ENCODE measurements at places on chromosomes 3 and 15.
A peak's percentile ranks its signal among the peaks of the same experiment; 100 is the strongest.

- DNase-seq, result no peak
Observed at GRCh38 chr3:43199645-43200306, 86.6 kb upstream of the SNRK start.

DNA sequence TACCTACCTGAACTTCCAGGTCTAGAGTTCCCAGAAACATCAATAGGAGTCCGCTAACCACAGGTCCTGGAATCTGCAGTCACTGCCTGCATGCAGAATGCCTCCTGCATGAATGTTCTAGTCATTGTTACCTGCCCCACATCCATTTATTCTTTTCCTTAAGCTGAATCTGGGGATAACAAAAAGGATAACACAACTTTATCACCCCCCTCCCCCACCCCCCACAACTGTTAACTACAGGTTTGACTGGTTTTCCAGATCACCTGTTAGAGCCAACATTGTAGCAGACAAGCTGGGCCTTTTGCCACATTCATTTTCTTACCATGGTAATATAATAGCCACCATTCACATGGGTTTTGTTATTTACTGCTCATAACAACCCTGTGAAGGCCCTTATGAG, 4.6 kb upstream of the CTSH start:
- no peak for DNase-seq

- DNase-seq, result no peak
Observed at GRCh38 chr3:53223025-53223424, 32.8 kb downstream of the TKT start.

DNA sequence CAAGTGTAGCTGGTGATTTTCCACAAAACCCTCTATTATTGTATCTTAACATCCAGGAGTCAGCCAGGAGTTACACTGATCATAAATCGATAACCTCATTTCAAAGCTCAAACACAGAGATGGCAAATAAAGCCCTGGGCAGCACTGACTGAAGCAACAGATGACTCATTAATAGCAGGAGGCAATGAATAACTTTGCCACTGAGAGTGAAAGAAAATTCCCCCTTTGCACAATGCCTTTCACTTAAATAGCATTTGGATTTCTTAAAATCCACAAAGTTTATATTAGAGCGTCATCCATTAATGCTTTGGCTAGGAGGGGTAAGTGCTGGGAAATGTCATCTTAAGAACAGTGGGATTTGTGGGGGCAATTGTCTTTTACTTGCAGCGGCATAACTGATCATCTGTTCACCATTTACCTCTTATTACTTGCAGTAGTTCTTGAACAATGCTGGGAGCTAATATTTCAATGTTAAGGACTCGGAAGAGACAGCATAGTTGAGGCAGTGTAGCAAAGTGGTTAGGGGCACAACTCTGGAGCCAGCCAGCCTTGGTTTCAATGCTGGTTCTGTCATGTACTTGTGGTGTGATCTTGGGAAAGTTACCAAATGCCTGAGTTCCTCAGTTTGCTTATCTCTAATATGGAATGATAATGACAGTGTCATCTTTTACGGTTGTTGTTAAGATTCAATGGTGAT, 630.4 kb upstream of the TBL1XR1 start:
- peak; percentile 69 for DNase-seq

- DNase-seq, result no peak
Observed at GRCh38 chr3:151813799-151814198, at the start of gene AADAC. AADAC (plus strand) TSS chr3:151814116; CDS start chr3:151814163, 47 bp downstream.

- no peak for DNase-seq
Observed at GRCh38 chr3:12303993-12304392, 15.1 kb downstream of the PPARG start.

DNA sequence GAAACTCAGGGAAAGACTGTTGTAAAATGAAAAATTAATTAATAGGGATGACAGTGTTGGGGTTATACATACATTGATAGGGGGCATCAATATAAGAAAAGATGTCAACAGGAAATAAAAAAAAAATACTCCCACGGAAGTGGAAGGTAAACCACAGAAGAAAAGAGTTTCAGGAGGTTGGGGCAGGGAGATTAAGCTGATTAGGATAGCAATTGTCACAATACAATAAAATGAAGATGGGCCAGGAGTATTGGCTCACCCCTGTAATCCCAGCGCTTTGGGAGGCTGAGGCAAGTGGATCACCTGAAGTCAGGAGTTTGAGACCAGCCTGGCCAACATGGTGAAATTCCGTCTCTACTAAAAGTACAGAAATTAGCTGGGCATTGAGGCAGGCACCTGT, 536.1 kb downstream of the AGBL1 start:
- DNase-seq, result no peak

DNA sequence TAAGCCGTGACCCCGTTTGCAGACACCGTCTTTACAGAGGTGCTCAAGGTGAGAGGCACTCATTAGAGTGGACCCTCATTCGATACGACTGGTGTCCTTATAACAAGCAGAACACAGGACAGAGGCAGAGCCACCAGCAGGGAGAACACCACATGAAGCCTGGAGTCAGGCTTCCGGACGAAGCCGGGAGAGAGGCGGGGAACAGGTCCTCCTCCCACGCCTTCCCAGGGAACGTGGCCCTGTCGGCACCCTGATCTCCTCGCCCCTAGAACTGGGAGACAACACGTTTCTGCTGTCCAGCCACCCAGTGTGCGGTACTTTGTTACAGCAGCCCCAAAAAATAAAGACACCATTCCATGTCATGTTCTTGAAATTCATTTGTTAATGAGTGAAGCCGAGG, 33.6 kb downstream of the ZDHHC19 start:
- DNase-seq, result no peak

DNA sequence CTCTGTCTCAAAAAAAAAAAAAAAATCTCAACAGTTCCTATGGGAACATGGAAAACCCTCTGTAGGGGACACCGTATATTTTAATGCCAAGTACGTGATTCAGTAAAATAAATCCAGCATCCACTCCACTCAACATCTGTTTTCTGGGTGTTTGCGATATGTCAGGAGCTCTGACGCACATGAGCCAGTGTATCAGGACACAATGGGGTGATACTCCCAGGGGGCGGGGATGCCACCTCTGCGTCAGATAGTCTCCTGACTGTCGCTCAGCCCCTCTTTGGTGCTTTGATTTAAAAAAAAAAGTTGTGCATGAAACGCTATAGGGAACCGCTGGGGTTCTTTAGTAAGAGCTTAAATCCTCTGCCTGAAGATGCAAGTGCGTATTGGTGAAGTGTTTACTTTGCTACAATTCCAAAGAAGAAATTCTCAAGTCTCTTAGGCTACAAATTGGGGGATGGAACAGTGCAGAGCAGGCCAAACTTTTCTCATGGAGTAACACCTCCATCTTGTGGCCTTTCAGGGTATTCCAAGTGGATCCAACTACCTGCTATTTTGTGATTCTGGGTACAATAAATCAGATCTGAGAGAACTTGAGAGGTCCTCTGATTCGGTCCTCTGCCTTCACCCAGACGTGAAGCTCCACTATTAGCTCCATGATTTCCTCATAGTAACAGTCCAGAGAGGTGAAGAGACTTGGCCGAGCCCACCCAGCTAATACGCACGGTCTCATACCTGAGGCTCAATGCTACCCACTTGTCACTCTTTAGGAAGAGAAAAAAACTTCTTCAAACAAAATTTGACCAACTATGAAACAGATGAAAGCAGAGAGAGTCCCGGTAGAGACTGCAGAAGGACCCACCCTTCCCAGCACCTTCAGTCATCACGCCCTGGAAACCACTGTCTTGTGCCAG, 9.3 kb upstream of the NR2E3 start:
- peak; percentile 71 for DNase-seq

- DNase-seq, result no peak
Observed at GRCh38 chr3:187986514-187986934, 167.4 kb upstream of the LPP start.

DNA sequence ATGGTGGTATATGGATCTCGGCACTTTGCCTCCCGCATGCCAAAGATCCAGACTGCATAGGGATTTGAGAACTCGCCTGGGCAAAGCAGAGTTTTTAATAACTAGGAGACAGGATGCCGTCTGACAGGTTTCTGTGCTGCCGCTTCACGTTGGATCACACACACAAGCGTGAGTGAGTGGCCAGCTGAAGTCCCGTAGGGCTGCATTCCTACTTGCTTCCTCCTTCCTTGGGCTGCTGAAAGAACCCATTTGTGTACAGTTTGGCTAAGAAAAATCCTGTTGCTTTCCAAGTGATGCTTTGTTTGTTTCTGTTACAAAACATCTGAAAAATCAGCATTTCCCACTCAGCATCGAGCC, 604.3 kb upstream of the CFAP20DC start:
- peak; percentile 59 for DNase-seq

DNA sequence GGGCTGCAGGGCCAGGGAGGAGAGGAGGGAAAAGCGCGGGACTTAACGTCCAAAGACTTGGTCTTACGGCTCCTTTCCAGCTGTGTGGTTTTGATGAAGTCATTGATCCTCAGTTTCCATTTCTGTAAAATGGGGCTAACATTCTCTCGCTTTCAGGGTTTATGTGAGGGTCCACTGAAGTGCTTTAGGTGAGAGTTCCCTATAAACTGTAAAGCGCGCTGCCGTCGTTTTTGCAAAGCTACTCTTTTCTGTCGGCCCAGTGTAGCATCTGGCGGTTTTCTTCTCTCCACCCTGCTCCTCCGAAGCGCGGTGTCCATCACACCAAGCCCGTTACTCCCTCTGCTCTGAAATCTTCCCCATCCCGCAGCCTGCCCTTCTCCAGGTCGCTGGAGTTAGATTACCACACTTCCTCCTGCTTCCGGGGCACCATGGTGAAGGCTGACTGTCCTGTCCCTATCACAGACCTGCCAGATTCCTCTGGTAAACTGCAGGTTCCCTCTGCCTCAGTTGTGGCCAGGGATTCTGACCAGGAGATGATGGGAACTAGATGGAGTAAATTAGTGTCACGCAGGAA, 702 bp upstream of the DNAJC17 start:
- DNase-seq, result no peak

- peak; percentile 82 for DNase-seq
Observed at GRCh38 chr3:57164657-57165573, at the start of gene IL17RD. IL17RD (minus strand) TSS chr3:57165353; CDS start chr3:57165286, 67 bp downstream.

GRCh38 chr15:90035840-90036230, 34.7 kb downstream of the ZNF710 start:
- peak; percentile 37 for DNase-seq

GRCh38 chr3:6994081-6994668, 133.3 kb downstream of the GRM7 start:
- DNase-seq, result no peak

- no peak for DNase-seq
Observed at GRCh38 chr3:126552688-126553283, 5.9 kb downstream of the C3orf22 start.

- no peak for DNase-seq
Observed at GRCh38 chr15:42549741-42550392, 1.2 kb downstream of the HAUS2 start.

GRCh38 chr15:63044645-63045464, 2.3 kb downstream of the TPM1 start:
- DNase-seq, result no peak

GRCh38 chr3:156631323-156631722, 43.1 kb upstream of the TIPARP start:
- DNase-seq, result no peak

- DNase-seq, result no peak
Observed at GRCh38 chr3:114687151-114687550, 393.3 kb downstream of the TIGIT start.

DNA sequence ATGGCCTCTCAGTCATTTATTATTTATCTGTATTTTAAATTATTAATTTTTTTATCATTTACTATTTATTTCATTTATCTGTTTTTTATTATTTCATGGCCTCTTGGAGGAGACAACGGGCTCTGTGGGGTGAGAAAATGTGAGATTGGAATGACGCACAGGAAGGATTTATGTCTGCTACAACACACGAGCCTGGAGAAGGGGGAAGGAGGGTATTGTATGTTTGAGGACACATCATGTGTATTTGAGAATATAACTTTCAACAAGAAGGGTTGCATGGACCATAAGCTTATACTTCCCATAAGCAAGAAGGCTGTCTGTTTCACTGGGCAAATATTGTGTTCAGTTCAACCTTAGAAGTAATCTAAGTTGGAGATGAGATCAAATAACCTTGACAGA, 31.7 kb downstream of the LSM3 start:
- DNase-seq, result no peak

DNA sequence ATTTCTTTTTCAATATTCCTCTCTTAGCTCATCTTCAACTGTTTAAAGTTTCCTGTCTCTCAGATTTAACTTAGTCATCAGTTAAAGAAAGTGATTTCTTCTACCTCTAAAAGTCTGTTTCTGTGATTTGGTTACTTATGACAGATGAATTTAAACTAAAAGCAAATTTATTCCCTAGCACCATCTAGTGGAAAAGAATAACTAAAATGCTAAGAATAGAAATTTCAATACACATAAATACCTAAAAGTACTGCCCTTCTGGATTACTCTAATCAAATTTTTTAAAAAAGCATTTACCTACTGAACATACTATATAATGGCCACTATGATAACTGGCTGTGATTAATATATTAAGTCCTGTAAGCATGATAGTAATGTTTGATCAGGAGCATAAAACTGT, 14.0 kb upstream of the ZCWPW2 start:
- DNase-seq, result no peak

GRCh38 chr15:48557335-48557734, 88.2 kb downstream of the FBN1 start:
- DNase-seq, result no peak

GRCh38 chr15:44215594-44215993, 20.5 kb upstream of the FRMD5 start:
- DNase-seq, result no peak

- no peak for DNase-seq
Observed at GRCh38 chr3:67296039-67296892, 298.2 kb downstream of the KBTBD8 start.

DNA sequence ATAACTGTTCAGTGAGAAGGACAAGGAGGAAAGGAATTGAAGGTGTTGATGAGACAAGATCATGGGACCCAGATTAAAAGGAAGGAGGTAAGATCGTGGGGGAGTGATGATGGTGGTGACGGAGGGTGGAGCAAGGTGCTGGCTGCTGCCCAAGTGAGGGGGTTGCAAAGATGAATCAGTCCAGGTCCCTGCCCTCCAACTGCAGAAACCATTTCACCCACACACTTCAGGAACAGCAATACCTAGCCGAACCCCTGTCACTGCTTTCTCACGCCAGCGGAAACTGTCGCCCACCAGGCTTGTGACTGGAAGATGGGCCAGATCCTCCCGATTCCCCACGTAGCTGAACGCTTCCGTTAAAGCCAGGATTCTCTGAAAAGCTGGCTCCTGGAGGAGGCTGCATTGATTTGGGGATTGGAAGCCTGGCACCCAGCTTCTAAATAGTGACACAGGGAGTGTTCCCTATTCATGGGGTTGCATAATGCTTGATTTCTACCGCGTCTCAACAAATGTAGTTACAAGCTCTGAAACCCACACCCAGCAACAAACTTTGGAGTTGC, 3.2 kb upstream of the LSG1 start:
- DNase-seq, result no peak

DNA sequence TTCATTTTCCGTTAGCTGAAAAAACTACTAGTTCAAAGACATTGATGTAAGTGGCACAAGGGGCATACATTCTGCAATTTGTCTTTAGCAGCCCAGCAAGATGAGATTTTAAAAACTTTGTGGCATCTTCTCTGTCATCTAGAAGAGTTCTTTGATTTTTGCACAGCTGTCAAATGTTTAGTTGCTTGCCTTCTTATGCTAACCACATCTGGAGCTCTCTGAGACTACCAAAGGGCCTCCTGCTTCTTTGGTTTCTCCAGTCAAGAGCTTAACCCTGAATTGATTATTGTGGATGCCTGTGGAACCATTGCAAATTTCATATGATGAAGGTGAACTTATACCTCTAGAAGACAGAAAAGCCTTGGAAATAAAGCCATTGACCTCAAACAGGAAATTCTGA, 468.7 kb upstream of the RGMA start:
- no peak for DNase-seq

- DNase-seq, result no peak
Observed at GRCh38 chr3:129548104-129548965, 5.4 kb downstream of the H1-8 start.

All from right lung (tissue), 10 donors.